H1 (cell line): ENCODE measurements at places on chromosomes 3 and 15. TPM values are rescaled to one million over a fixed set of nuclear protein-coding genes. Genes with fewer than 3 reads are reported as not detected.
A peak's percentile ranks its signal among the peaks of the same experiment; 100 is the strongest.

DNA sequence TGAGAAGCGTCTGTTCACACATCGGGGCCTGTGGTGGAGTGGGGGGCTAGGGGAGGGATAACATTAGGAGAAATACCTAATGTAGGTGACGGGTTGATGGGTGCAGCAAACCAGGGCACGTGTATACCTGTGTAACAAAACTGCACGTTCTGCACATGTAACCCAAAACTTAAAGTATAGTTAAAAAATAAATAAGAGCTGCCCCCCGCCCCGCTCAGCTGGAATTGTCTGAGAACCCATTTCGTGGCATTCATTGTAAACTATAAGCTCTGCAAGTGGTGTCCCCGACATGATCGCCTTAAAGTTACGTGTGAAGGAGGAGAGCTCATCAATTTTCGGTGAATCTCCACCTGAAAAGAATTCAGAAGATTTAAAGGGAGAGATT is 7.3 kb upstream of the LIPH start:
- DNase-seq: peak; percentile 29

GRCh38 chr3:181212271-181212670 is 222.7 kb upstream of the DNAJC19 start:
- DNase-seq: no peak

- DNase-seq: no peak
Observed at GRCh38 chr3:112360561-112360960, 27.6 kb downstream of the CD200 start.

DNA sequence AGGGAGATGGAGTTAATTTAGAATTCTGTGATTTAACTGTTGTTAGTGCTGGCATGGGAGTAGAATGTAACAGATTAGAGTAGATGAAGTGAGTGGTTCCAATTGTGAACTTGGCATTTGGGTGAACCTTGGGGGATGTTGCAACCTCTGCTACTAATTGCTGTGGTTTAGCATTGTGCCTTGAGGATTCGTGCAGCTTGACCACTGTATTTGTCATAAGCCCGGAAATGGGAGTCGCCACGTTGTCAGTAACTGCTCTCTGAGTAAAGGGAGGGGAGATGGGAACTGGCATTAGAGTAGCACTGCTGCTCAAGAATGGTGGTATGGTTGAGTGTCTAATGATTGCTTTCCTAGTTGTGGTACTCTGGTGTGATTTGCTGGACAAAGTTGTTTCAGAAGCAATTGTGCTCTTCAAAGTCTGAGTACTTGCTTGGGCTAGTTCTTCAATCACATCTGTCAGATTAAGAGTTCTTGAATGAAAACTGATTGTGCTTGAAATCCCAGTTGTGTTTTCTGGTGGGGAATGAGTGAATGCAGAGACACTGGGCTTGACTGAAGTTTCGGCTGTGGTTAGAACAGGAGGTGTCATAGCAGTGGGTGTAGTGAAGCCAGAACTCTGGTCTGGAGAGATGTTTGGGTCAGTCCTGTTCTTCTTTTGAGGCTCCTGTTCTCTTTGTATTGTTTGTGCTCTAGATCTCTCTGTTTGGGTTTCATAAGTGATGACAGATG is 15.4 kb downstream of the IGSF10 start:
- no peak for DNase-seq

DNA sequence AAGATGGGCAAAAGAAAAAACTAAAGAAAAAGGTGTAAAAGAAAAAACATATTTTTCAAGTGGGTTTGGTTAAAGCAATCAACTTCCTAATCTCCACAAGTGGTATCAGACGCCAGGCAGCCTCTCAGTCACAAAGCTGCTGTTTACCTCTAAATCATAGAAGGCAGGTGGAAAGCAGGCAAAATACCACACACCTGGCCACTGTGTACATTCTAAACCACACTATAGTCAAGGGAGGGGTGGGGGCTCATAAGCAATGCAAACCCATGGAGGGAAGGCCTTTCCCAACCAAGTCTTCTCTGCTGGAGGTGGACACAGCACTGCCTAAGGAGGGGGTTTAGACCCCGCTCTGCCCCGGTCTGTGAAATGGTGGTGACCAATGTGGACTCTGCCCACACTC is 50.4 kb downstream of the MCF2L2 start:
- DNase-seq: peak; percentile 16

- no peak for DNase-seq
Observed at GRCh38 chr3:28376424-28376823, 27.8 kb upstream of the AZI2 start.

DNA sequence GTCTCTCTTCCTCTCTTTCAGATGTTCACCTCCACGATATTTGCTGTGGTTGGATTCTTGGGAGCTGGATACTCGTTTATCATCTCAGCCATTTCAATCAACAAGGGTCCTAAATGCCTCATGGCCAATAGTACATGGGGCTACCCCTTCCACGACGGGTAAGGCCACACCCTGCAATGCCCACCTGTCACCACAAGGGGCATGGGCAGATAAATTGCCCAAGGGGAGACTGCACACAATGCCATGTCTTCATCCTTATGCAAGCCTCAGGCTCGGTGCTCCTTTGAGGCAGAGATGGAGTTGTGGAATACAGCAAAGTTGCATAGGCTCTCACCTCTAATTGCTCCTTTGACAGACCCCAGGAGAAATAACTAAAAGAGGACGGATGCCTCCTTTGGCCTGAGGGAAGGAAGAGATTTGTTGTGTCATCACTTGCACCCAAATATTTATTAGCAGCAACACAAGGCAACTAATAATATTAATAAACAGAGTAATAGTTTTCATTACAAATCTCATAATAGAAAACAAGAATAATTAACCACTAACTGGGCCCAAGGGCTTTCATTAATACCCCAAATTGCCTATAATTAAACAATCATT is 13.2 kb downstream of the TM4SF4 start:
- DNase-seq: peak; percentile 85

GRCh38 chr15:65177901-65178300 is 7.2 kb downstream of the CLPX start:
- no peak for DNase-seq

GRCh38 chr3:149657321-149657925 is 402 bp downstream of the WWTR1 start:
- DNase-seq: no peak

DNA sequence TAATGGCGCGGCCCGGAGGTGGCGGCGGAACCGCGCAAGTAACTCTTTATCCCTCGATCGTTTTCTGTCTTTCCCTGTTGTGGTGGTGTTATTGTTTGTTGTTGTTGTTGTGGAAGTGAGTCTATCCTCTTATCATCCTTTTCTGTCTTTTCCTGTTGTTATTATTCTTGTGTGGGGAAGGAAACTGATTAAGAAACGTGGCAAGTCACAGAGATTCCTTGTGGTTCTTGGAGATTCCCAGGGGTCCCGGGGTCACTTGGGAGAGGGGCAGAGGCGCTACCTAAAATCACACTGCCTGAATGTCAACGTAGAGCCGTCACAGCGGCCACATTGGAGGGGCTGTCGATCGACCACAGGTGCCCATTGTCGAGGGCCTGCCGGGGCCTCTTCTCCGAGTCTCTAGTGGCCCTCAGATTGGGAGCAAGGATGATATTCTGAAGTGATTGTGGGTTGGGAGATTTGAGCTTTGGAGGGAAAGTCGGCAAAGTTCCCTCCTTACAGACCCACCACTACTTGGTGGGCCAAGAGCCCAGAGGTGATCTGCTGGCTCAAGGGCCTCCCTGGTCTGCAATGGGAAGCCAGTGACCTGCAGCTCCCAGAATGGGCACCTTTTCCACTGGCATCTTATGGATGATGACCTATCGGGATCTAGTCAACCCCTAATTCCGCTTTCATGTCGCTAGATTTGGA is 790 bp downstream of the PARP14 start:
- no peak for DNase-seq

- DNase-seq: no peak
Observed at GRCh38 chr15:78350058-78350457, 9.9 kb downstream of the CRABP1 start.

DNA sequence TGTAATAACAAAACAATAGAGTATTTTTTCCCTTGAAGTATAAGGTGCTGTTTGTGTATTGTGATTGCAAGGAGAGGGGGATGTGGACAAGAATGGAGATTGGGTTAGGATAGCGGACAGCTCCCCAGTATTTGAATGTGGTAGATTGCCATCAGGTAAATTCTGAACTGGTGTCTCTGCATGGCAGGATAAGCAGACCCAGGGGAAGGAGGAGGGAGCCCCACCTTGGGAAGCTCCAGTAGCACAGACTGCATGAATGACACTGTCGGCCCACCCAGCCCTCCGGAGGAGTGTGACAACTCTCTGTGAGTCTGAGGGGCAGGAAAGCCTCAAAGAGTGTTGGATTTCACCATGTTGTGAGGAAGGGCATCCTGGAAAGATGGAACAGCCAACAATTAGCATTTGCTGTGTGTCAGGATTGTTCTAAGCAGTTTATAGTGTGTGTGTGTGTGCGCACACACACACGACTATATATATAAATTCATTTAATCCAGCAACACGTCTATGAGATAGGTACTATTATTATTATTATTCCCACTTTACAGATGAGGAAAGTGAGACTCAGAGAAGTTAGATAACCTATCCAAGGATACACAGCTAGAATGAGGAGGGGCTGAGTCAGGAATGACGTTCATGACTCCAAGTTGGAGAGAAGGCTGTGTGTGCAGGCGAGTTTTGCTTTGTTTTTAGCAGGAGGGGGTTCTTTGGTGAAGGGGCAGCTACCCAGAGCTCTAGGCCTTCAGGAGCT is 63.4 kb upstream of the LCTL start:
- no peak for DNase-seq

GRCh38 chr15:87671289-87671688 is 585.2 kb downstream of the NTRK3 start:
- no peak for DNase-seq

DNA sequence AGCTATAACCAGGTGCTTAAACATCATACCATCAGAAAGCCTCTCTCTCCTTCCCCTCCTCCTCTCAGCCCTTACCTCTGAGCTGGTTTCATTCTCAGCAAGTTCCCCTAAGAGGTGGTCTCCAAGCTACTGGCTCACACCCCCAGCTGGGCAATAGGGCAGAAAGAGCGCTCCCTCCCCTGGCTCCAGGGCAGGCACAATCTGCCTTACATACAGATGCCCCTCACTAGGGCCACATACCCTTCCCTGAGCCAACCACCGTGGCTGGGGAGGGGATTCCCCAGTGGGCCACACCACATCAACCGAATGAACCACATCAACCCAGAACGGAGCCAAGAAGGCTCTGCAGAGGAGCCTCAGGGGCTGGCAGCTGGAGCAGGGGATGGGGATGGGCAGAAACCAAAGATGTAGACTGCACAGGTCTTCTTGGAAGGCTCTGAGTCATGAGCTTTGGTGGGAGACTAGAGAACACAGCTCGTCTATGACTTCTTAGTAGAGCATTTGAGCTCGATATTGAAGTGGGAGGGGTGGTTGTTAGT is 4.6 kb upstream of the FBLN2 start:
- DNase-seq: no peak

GRCh38 chr3:46414739-46415138 is 7.7 kb downstream of the CCRL2 start:
- DNase-seq: no peak

DNA sequence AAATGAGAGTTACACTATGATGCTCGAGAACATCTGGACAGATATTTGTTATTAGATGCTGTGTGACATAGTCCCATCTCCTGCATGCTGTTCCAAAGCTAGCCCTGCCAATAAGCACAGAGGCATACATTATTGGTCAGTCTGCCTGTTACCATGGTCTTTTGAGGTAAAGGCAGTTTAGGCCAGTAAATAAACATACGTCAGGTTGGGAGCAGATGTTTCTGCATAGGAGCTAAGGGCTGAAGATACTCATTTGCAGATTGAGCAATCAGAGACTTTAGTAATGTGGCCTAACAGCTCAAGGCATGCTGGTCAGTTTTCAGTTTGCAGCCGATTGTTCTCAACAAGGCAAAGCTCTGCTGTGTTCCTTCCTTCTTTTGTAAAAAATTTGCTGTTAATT is 192.9 kb downstream of the ADAMTSL3 start:
- no peak for DNase-seq

- no peak for DNase-seq
Observed at GRCh38 chr3:177061369-177061768, 135.9 kb downstream of the TBL1XR1 start.

DNA sequence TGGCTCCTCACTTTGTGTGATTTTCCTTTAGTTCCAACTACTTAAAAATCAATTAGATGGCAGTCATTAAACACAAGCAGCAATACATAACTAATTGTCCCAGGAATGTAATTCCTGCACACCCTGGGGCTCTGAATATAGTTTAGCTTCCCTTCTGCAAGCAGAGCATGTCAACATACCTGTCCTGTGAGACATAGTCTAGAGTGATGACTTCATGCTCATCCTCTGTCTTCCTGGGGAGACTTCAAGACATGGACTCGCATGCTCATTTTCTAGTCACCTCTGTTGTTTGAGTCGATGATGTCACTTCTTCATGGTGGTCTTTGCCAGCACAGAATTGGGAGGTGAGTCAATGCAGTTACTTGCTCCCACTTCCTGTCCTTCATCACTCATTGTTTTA is 15.7 kb downstream of the C3orf52 start:
- DNase-seq: no peak

DNA sequence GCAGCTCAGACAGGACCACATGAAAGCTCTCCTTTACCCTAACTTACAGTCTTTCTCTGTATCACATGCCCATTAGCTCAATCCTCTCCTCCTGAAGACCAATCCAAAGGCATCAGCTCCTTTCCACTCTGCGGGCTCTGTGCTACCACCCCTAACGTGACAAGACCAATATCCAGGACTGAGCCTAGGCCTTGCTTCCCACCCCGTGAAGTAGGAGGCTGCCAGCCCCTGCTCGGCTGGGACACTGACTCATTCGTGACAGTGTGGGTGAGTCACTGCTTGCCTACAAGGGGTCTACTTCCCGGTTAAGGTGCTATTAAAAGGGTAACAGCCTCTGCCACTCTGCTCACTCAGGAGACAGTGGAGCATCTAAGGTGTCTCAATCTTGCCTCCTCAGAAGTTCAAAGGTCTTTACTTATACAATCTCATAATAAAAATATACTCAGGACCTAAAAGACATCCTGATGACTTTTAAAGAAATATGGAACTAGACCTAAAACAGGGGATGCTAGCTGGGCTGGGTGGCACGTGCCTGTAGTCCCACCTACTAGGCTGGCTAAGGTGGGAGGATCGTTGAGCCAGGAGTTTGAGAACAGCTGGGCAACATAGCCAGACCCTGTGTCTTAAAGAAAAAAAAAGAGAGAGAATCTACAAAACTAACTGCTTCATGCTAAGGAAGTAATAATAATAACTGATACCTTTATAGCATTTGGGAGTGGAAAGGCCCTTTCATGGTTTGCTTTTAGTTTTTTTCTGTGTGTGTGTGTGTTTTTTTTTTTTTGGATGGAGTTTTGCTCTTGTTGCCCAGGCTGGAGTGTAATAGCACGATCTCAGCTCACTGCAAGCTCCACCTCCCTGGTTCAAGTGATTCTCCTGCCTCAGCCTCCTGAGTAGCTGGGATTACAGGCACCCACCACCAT is 55.0 kb downstream of the TMEM44 start:
- no peak for DNase-seq

Gene FSIP1
- 0.88 and 1.3 TPM in 2 replicates for total RNA-seq

Gene PRSS50
- 0.47 and 0.73 TPM in 2 replicates for total RNA-seq

Gene NLGN1
- total RNA-seq: 14.0 and 14.8 TPM in 2 replicates

Gene TRANK1
- total RNA-seq: 8.8 TPM in 2 replicates

Gene EFCC1
- 0.37 and 0.44 TPM in 2 replicates for total RNA-seq

Gene CPNE9
- total RNA-seq: 4.4 and 4.8 TPM in 2 replicates

Gene SCG5
- total RNA-seq: 16.9 and 19.9 TPM in 2 replicates

Gene C2CD4A
- total RNA-seq: not detected in 2 replicates

Gene TNFSF10
- not detected in 2 replicates for total RNA-seq

Gene CERS3
- total RNA-seq: 0.29 TPM in 1 of 2 replicates, not detected in the other

Gene STRA6
- total RNA-seq: 7.6 and 9.3 TPM in 2 replicates

Gene MELTF
- total RNA-seq: 3.5 and 3.7 TPM in 2 replicates

Gene ZNF654
- total RNA-seq: 5.3 and 6.2 TPM in 2 replicates

Gene RTP4
- total RNA-seq: not detected in 2 replicates

Gene TMEM266
- total RNA-seq: 1.7 and 2.6 TPM in 2 replicates
